ENCODE measurements at places on chromosomes 11 and 22. TPM values are rescaled to one million over a fixed set of nuclear protein-coding genes. Genes with fewer than 3 reads are reported as not detected.

HSPB2 gene
- total RNA-seq: 0.28 TPM

CCDC73 gene
- not detected for total RNA-seq

FAM111B gene
- 21.9 TPM for total RNA-seq

HTR3B gene
- total RNA-seq: not detected

KRTAP5-9 gene
- total RNA-seq: not detected

CCDC87 gene
- 0.28 TPM for total RNA-seq

FREY1 gene
- total RNA-seq: 0.96 TPM

MPEG1 gene
- total RNA-seq: not detected

DDIAS gene
- 1.4 TPM for total RNA-seq

GRAMD4 gene
- total RNA-seq: 30.4 TPM

FAM76B gene
- total RNA-seq: 15.0 TPM

MRGPRX4 gene
- total RNA-seq: not detected

CDC42EP2 gene
- total RNA-seq: 18.3 TPM

PDGFD gene
- total RNA-seq: 13.0 TPM

MS4A6E gene
- total RNA-seq: not detected

VPREB3 gene
- total RNA-seq: not detected

FXYD2 gene
- 0.38 TPM for total RNA-seq

TEX12 gene
- not detected for total RNA-seq

CDCA5 gene
- 13.4 TPM for total RNA-seq

CALCA gene
- total RNA-seq: not detected

TPBGL gene
- total RNA-seq: 0.28 TPM

CKAP5 gene
- total RNA-seq: 85.3 TPM

Measured in regular cardiac myocyte (primary cell).